ENCODE measurements at places on chromosomes 1 and 21. TPM values are rescaled to one million over a fixed set of nuclear protein-coding genes. Genes with fewer than 3 reads are reported as not detected.

The KCNQ4 gene
- under 0.01 TPM for total RNA-seq

The FCRL5 gene
- total RNA-seq, result not detected

The DCAF8 gene
- total RNA-seq, result 89.8 TPM

The CELA3A gene
- not detected for total RNA-seq

The ZMYND12 gene
- total RNA-seq, result 1.3 TPM

Measured in fibroblast of lung (primary cell).